GF-D8 (cell line): ENCODE measurements at places on chromosomes 3 and 15.

DNA sequence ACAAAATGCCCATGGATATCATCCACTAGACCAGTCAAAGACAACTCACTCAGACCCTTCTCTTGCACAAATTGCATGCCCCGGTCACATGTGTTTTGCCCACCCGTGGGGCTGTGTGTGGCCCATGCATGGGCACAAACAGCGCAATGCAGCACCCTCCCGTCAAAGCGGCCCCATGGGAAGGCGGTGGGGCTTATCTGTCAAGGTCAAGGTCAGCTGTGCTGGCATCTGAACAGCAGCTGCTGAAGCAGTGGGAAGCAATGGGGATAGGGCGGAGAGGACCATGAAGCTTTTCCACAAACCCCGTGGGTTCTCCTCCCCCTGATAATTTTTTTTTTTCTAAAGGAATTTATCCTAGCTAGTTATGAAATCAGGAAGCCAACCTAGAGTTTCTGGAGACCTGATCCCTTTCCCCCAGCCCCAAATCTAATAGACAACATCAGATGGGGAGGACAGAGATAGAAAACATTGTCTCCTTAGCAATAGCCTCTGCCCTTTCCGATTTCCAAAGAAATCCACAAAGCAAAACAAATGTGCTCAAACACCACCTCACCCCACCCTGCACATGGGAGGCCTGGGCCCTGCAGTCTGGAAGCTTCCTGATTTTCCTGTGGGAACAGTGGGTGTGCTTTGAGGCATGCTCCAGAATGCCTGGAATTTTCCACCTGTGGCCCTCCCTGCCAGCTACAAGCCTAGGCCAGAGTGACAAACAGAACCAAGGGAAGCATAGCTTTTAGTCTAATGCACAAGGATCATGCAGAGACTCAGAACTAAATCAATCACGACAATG lies 84.4 kb downstream of the BDH1 start:
- DNase-seq = no peak

DNA sequence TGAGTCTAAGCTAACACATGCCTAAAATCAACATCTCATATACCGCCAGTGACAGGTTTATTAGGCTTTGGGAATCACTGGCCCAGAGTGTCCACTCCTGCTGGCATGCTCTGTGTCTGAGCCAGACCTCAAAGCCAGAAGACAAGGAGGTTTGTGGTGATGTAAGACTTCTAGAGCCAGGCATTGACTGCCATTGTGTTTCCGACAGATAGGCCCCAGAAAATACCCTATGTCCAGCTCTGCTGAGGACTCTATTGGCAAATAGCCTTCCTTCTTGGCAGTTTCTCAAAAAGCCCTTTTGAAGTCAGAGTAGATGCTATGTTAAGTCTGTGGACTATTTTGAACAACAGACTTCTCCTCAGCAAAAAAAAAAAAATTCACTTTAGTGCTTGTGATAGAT lies 181.9 kb upstream of the UBE2E1 start:
- no peak for DNase-seq

DNA sequence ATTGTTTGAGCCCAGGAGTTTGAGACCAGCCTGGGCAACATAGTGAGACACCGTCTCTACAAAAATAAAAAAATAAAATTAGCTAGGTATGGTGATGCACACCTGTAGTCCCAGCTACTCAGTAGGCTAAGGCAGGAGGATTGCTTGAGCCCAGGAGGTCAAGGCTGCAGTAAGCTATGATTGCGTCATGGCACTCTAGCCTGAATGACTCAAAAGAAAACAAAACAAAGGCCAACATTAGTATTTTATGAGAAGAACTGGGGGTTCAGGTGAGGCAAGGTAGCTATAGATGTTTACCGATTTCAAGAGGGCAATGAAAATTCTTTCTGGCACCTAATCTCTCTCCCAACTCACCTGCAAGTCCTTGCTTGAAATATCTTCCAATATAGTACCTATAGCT lies 77.2 kb downstream of the GREM1 start:
- no peak for DNase-seq

GRCh38 chr3:16427103-16427965 lies 86.2 kb downstream of the RFTN1 start:
- DNase-seq = peak; percentile 10

DNA sequence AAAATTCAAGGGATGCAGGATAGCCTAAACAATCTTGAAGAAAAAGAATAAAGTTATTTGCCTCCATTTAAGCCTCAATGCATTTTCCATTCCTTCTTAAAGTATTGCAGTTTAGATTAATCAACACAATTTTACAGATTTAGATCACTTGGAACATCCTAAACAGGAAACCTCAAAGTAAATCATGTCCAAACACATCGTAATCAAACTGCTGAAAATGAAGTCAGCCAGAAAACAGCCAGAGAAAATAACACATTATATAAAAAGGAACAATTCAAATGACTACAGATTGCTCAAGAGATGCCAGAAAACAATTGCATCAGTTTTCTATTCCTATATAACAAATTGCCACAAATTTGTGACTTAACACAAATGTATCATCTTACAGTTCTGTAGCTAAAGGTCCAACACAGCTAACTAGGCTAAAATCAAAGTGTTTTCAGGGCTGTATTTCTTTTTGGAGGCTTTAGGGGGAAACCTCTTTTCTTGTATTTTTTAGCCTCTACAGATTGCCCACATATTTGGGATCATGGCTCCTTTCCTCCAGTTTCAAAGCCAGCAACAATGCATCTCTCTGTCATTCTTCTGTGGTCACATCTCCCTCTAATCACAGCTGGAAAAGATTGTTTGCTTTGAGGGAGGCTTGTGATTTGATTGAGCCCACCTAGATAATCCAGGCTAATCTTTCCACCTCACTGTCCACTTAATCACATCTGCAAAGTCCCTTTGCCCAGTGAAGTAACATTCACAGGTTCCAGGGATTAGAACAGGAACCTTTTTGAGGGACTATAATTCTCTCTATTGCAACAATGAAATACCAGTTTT lies 543.3 kb upstream of the UBE2E2 start:
- DNase-seq = no peak

- DNase-seq = no peak
Measured at GRCh38 chr3:179045719-179046402, 25.7 kb downstream of the ZMAT3 start.

DNA sequence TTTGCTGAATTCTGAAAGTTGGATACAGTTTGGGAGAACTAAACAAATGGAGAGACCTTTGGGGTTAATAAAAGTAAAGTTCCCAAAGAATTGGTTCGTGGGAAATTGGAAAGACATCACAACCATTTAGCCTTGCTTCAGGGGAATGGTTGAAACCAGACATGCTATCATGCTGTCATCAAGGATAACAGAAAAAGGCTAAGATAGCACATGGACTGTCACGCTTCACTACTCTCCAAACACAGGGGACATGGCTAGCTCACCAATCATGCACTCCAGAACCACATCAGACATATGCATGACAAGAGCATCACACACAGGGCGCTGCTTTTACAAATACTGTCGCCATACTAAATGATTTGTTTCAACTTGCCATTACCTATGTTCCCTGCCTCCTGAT lies 671.7 kb upstream of the ROBO1 start:
- DNase-seq = no peak

DNA sequence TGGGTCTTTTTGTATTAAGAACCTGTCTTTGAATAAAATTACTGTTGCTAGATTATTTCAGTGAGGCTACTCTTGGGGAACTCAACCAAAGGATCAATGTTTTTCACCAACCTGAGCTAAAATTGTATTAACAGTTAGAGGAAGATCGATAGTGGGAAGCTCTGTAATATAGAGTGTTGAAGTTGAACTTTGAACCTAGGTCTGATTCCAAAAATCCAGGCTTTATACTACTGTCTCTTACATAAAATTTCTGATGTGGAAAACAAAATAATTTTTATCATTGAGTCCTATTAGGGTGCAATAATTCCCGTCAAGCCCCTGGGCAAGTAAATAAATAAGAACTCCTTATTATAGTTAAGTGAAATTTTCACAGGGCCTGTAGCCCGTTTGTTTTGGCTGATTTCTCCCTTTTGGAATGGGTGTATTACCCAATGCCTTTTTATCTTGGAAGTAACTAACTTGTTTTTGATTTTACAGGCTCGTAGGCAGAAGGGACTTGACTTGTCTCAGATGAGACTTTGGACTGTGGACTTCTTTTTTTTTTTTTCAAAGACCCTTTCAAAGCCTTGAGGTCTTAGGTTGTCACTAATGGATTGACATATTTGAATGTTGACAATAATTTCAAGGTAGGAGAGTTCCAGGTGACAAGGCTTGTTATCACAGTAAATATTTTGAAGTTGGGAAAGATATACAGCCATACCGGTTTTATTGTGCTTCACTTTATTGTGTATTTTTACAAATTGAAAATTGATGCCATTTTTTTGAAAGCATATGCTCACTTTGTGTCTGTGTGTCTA lies 276.1 kb downstream of the NFKBIZ start:
- DNase-seq = no peak

DNA sequence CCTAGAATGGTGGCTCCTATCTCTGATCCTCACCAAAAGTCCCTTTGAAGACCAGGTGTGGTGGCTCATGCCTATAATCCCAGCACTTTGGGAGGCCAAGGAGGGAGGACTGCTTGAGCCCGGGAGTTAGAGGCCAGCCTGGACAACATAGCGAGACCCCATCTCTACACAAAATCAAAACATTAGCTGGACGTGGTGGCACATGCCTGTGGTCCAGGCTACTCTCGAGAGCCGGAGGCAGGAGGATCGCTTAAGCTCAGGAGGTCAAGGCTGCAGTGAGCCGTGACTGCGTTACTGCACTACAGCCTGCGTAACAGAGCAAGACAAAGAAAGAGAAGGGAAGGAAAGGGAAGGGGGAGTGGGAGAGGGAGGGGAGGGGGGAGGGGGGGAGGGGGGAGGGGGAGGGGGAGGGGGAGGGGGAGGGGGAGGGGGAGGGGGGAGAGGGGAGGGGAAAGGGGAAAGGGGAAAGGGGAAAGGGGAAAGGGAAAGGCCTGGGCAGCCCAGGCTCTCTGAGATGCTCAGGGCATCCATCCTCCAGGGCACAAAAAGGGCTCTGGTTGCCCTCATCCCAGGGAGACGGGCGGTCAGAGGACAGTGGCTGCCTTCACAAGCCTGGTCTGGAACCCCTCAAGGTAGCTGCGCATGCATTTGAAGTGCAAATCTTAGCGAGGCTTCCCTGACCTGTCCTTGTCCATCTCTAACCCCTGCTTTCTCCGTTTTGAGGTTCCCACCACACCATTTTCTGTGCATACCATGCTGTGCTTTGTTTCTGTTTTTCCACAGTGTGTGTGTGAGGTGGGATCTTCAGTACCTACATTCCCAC lies 76.1 kb downstream of the LDHAL6B start:
- no peak for DNase-seq

- no peak for DNase-seq
Measured at GRCh38 chr3:112038863-112039262, 4.3 kb downstream of the TMPRSS7 start.

DNA sequence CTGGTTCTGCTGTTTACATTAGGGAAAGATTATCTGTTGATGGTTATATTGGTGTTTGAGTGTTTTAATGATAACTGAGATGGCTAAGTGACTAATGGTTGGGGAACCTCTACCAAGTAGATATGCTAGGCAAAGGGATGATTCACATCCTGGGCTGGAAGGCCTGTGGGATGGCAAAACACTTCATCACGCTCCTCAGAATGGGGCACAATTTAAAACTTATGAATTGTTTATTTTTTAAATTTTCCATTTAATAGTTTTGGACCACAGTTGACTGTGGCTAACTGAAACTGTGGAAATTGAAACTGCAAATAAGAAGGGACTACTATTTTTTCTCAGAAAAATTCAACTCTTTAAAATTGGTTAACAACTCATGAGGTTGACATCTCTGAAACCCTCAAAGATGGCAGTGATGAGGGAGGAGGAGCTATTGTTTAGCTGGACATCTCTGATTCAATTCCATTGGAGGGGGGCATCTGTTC lies 100.5 kb upstream of the ZBED2 start:
- no peak for DNase-seq

GRCh38 chr3:10232137-10232536 lies 16.1 kb upstream of the TATDN2 start:
- DNase-seq = peak; percentile 31

DNA sequence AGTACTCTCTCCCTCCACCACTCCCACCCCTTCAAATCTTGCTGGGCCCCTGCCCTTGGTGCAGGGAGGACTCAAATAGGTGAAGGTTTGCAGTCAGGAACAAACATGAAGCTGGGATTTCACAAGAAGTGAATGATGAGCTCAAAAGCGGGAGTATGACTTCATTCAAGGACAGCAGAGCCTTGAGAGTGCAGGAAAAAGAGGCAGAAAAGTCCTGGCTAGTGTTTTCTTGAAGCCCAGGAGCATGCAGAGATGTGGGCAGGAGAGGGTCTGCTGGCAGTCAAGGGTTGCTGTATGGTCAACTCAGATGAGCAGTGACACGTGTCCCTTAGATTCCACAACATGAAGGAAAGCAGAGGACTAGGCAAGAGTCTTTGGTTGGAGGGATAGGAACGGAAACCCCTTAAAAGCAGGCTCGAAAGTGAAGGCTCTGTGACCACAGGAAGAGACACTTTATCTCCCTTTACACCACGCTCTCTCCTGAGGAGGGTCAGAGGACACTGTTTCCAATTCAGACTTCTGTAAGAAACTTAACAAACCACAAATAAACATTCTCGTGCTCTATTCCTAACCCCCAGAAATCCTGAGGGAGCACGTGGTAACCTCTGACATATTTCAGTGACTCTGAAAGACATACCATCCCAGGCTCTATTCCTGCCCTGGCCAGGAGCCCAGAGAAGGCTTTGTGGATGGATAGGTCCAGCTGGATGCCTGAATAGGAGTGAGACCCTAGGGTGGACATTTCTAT lies 168.0 kb upstream of the NDN start:
- no peak for DNase-seq

DNA sequence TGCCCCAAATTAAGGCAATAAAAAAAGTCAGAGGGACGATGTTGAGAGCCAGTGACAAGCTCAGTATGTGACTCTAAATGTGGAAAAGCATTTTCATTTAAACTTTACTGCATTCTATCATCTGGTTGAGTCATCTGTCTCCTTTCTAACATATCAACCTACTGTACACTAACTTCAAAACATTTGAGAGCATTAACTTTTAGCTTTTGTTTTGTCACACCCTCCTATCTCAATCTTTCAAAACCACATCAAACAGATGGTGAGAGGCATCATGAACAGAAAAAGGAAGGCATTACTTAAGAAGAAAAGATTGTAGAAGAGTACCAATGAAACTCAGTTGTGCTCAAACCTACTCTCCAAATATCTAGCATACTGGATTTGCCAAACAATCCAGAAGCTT lies 4.8 kb downstream of the LRRC58 start:
- DNase-seq = no peak

- no peak for DNase-seq
Measured at GRCh38 chr3:14583548-14584091, 43.5 kb upstream of the GRIP2 start.

- DNase-seq = no peak
Measured at GRCh38 chr3:133563186-133563591, 10.3 kb upstream of the CDV3 start.

DNA sequence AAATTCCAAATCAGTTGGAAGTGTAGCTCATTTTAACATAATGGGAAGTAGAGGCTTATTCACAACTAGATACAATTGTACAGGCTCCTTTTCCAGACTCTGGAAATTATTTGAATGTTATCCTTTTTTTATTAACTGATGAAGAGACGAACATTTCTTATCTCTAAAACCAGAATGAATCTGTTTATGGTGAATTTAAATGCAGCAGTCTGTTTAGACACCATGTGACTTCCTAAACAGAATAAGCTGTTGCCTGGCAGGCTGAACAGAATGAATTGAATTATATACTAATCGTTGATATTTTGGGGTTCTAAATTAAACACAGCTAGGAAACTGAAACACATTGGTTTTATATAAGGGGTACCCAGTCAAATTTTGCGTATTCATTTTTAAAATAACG lies 4.0 kb downstream of the SEC61A1 start:
- no peak for DNase-seq
